ENCODE measurements at places on chromosomes 6 and 20.

GRCh38 chr6:112253841-112254816 lies at the start of gene LAMA4:
LAMA4 (minus strand) TSS chr6:112254567; CDS start chr6:112254150, 417 bp downstream.
- no peak for DNase-seq

DNA sequence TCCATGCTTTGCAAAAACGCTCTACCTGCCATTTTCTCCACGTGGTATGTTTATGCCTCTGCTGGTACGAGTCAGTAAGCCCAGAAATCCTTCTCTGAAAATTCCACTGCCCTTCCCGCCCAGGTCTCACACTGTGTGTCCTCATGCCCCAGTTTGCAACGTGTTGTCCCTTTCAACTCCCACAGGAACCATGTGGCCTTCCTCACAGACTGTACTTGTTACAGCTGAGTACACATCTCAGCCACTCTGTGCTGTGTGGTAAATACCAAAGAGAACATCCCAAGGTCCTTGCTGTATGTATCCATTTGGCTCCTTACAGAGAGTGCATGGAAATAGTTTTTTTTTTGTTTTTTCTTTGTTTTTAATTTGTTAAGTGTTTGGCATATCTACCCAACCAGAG lies 56.9 kb downstream of the RTN4IP1 start:
- no peak for DNase-seq

DNA sequence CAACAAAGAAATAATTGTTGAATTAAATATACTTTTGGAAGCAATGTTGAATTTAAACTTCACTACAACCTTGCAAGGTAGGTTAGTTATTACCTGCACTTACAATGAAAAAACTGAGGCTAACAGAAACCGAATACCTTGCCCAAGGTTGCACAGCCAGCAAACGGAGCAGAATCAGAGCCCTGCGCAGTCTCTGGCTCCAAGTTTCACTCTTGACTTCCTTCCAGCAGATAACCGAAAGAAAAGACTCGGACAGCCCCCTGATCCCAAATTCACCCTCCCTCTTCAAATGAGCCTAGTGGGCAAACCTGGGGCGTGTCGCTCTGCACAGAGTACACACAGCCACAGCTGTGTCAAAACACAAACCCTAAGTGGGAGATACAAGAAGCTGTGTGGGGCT lies 72.1 kb upstream of the FOXQ1 start:
- DNase-seq, result no peak

DNA sequence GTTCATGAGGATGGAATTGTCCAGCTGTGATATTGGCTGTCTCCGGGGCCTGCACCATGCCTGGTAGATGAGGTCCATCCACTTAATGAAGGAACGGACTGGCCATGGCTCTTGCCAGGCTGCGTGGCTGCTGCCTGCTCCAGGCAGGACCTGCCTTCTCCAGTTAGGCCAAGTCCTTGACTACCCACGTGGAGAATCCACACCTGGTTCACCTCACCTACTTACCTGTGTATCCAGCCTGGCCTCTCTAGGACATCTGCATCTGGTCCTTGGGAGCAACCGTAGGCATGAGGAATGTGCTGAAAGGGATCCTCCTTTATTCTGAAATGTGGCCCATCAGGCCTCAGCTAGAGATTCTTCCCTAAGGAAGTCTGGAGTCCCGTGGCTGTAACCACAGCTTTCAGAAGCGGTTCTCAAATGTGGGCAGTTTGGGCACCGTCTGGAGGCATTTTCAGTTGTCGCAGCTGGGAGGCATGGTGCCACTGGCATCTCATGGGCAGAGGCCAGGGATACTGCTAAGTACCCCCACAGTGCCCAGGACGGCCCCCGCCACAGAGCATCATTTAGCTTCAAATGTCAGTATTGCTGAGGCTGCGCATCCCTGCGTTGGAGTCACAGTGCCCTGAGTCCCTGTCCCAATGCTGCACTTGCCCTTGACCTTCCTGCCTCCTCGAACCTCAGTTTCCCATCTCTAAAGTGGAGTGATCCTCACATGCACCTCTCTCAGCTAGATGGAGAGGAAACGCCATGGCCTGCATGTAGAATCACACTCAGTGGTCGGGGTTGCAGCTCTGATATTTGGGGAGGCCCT lies 67.5 kb downstream of the PHACTR3 start:
- no peak for DNase-seq

GRCh38 chr20:56605261-56605996 lies 23.7 kb upstream of the TFAP2C start:
- no peak for DNase-seq

DNA sequence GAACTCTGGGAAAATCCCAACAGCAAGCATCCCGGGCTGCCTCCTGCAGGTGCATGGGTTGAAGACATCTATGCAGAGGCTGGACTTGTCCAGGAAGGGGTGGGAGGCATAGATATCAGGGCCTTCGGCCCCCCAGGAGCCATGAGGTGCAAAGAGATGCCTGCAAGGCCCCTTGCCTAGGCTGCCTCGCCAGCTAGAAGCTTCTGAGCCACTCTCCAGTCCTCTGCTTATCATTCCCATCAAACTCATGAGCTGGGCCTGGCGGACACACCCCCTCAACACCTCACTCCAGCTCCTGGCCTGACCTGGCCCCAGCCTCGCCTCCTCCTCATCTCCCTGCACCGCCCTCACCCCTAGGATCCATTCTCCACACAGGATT lies 152.4 kb upstream of the PTPN1 start:
- no peak for DNase-seq

DNA sequence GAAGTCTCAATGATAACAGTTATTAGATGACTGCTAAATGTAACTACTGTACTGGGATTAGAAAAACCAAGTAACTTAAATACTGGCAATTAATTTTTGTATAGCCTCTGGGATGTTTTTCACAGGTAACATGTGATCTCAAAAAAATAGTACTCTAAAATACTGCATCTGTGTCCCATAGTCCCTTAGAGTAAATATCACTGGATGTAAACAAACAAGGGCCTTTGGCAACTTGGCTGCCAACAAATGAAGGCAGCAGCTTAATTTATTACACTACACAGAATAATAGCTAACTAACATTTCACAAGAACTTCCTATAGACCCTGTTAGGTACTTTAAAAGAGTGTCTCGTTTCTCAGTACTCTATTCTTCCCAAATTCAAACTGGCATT lies 14.0 kb downstream of the ARHGAP18 start:
- DNase-seq, result no peak

GRCh38 chr6:147900247-147900830 lies 391.8 kb downstream of the SAMD5 start:
- no peak for DNase-seq

DNA sequence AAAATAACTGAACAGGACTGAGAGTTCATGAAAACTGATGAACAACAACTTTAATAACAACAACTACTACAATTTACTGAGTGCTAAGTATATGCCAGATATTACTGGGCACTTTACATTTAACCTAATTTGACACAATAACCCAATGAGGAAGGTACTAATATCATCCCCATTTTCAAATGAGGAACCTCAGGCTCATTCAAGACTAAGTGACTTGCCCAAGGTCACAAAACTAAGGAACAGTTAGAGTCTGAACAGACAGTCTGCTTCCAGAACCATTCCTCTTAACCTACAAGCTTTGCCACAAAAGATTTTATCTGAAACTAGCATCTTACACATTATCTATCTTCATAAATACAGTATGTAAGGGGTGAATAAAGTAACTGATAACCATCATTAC lies 10.6 kb upstream of the NDRG3 start:
- no peak for DNase-seq

DNA sequence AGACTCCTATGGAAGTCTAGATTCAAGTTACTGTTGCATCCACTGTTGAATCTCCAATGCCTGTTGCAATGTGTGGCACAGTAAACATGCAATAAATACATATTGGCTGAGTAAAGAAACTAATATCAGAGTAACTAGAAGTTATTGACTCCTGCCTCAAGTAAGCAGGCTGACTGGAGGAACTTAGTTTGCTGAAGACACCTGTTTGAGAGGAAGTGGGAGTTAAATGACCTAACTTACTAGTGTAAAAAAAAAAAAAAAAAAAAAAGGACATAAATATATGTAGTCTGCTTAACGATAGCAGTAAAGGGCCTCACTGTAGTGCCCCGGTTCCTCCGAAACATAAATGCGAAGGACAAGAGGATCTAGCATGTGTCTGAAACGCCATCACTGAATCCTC lies 249.8 kb upstream of the PRDM1 start:
- no peak for DNase-seq

All from natural killer cell treated with Interleukin-12 subunit alpha and Interleukin-12 subunit beta and Interleukin-15 and Interleukin-18, amount 100 ng/mL, for 72 hours (primary cell).